ENCODE measurements at places on chromosomes 4 and X. TPM values are rescaled to one million over a fixed set of nuclear protein-coding genes. Genes with fewer than 3 reads are reported as not detected.

DNA sequence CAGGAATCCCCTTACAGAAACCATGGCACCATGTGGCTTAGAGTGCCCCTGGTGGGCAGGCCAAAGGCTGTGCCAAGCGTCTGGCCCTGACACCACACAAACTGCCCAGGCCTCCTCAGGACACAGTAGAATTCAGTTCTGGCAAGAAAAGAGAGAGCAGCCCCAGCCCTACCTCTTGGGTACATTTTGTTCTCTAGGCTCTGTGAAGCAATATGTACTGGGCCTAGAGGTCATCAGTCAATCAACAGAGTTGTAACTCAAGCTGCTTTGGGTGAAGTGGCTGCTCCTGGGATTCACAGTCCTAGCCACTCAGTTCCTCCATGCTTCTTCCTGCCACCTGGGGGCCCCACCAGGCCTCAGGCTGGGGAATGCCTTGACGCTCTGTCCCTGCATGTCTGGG lies 158.1 kb upstream of the MAMLD1 start:
- DNase-seq: no peak

GRCh38 chrX:140599851-140600250 lies 95.0 kb upstream of the SOX3 start:
- DNase-seq: no peak

GRCh38 chrX:136196691-136197155 lies 49.4 kb downstream of the FHL1 start:
- DNase-seq: no peak

DNA sequence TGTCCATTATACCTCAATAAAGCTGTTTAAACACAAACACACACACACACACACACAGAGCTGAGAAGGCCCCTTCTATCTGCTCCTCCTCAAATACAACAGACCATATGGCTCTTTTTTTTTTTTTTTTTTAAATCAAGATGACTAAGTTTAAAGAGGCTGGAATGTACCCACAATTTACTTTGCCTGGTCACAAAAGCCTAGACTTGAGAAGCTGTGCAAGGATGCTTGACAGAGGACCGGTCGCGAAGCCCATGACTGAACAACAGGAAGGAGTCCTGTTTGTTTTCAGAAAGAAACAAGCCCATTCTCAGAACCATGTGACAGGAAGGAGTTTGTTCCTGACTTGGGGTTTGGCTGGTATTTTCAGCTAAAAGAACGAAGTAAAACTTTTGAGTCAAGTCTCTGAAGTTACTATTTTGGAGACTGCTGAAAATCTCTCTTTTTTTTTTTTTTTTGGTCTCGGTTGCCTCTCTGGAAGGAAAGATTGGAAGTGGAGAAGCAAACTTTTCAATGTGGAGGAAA lies 650.9 kb upstream of the TENM3 start:
- DNase-seq: peak; percentile 33

- DNase-seq: no peak
Measured at GRCh38 chr4:12221031-12221430, 792.3 kb upstream of the HS3ST1 start.

GRCh38 chr4:55921093-55921492 lies 27.7 kb upstream of the CEP135 start:
- DNase-seq: no peak

DNA sequence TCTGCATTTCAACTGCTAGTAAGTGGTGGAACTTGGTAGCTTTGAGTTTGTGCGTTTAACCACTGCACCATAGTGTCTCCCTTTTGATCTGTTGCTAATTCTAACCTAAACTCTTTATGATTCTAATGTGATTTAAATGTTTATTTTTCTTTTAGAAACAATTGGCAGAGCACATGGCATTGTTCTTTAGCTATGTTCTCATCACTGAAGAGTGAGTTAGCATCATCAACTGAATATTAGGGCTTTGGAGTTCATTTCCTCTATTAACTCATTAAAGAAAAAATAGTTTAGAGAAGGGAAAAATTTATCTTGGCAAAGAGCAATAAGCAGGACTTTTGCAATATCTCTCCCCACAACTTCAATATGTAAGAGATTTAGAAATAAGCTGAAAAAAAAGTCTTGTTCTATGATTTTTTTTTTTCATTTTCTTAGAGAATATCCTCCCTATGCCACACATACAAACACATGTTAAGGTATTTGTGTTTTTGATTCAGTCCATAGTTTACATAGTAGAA lies 25.7 kb downstream of the CPEB2 start:
- DNase-seq: no peak

DNA sequence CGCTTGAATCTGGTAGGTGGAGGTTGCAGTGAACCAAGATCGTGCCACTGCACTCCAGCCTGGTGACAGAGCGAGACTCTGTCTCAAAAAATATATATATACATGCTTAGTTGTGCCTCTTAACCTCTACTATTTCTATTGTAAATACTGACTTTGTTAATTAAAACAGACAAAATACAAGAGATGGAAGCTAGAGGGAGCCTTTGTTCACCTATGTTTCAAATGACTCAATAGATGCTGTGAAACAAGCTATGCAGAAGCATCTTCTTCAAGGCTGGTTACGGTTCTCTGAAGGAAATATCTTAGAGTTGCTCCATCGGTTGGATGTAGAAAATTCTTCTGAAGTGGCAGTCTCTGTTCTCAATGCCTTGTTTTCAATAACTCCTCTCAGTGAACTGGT lies 6.2 kb downstream of the NCAPG start:
- DNase-seq: peak; percentile 46

DNA sequence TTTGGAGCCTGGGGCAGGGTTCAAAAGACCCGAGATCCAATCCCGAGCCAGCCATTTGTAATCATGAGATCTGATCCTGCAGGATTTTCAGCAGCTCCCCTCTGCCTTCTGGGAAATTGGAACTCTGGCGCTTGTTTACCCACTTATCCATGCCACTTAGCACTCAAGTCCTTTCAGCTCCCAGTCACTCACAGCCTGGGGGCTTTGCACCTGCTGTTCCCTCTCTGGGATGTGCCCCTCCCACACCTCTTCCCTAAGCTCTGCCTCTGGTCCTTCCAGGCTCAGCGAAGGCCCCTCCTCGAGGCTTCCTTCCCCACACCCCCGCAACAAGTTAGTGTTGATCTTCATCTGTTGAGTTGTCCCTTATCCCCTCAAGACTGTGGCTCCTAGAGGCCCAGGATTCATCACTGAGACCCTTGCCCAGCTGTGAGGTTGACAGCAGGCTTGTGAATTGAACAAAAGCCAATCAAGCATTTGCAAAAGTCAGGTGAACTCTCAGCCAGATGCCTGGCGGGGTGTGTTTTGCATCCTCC lies 99.1 kb upstream of the AFAP1 start:
- DNase-seq: no peak

DNA sequence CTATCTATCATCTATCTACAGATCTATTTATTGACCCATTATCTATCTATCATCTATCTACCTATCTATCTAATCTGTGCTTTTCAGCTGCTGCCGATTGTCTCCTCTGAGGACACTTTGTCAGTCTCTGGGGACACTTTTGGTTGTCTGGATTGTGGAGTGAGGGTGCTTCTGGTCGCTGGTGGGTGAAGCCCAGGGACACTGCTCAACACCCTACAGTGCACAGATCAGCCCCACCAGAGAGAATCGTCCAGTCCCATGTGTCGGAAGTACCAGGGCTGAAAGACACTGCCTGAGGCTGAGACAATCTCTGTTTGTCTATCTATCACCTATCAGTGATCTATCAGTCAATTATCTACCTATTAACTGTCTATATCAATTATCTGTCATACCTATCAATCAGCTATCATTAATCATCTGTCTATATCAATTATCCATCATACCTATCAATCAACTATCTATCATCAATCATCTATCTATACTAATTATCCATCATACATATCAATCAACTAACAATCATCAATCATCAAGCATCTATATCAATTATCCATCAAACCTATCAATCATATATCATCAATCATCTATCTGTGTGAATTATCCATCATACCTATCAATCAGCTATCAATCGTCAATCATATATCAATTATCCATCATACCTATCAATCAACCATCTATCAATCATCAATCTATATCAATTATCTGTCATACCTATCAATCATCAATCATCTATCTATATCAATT lies 70.0 kb upstream of the PPP2R3B start:
- no peak for DNase-seq

DNA sequence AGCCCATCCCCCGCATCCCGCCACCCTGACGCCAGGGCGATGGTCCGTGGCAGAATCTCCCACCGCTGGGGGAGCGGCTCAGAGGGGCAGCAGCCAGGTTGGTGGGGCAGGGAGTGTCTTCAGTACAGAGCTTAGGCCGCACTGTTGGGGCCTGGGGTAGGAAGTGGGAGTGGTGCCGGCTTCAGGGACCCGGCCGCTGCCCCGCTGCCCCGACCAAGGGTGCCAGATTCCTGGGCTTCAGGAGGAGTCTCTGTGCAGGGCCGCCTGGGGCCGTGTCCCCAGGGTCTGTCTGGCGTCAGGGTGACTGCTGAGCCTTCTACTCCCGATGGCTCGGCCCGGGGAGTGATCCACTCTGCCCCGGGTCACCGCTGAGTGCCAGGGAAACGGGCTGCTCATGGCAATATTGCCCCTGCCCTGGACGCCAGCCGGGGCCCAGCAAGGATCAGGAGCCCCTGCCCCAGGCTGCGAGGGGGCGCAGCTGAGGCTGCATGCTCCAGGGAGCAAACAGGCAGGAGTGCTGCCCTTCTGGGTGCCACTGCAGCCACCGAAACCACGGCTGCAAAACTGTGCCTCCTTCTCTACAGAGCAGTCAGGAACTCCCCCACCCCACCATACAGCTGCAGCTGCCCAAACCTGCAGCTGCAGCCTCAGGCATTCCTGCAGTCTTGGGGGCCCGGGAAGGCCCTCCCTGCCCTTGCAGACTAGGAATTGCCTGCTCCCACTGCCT lies 1206.1 kb downstream of the ARAP2 start:
- no peak for DNase-seq

- DNase-seq: no peak
Measured at GRCh38 chr4:97998203-97998602, 145.1 kb downstream of the STPG2 start.

GRCh38 chrX:97168646-97169045 lies 284.9 kb downstream of the RPA4 start:
- no peak for DNase-seq

GRCh38 chrX:41667631-41668030 lies 21.1 kb upstream of the GPR34 start:
- DNase-seq: no peak

DNA sequence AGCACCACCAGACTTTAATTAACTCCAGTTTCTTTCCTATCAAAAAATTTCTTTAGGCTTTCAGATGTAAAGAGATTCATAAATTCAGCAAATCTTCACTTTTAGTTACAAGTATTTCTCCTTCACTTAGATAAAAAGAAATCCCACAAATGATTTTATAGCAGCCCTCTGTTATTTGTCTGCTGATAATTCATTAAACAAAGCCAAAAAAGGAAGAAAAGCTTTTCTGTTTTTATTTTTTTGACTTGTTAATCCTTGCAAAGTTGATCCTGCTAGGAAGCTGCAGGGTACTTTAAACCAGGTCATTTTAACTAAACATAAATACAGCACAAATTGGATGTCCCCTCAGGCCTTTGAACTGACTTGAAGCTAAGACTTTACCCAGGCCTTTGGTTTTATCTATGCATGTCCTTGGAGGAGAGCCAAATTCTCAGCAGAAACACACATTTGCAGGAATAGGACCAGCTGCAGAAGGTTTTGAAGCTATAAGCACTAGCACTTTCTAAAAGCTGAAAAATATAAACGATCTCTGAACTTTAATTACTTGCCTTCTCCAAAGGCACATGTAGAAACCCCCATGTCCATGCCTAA lies 57.5 kb downstream of the PCDH18 start:
- peak; percentile 66 for DNase-seq

DNA sequence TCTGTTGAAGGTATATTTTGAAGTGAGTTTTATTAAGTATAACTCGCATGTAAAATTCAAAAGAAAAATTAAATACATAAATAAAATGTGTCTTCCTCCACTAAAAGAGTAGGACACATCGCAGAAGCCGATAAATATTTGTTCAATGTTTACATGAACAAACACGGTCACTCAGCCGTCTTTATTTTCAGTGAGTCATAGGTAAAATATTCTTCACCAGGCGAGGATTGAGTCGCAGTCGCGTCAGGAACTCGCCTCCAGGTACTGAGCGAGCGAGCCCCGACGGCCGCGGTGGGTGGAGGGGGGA lies 271 bp upstream of the FUNDC2 start:
- no peak for DNase-seq

LRRC66 gene
- 0.15 TPM for total RNA-seq

STBD1 gene
- 2.0 TPM for total RNA-seq

ATP8A1 gene
- total RNA-seq: 1.3 TPM

STOX2 gene
- 2.4 TPM for total RNA-seq
